ENCODE measurements at places on chromosomes 2 and 18. TPM values are rescaled to one million over a fixed set of nuclear protein-coding genes. Genes with fewer than 3 reads are reported as not detected.

The NAT8 gene
- not detected for total RNA-seq

DNA sequence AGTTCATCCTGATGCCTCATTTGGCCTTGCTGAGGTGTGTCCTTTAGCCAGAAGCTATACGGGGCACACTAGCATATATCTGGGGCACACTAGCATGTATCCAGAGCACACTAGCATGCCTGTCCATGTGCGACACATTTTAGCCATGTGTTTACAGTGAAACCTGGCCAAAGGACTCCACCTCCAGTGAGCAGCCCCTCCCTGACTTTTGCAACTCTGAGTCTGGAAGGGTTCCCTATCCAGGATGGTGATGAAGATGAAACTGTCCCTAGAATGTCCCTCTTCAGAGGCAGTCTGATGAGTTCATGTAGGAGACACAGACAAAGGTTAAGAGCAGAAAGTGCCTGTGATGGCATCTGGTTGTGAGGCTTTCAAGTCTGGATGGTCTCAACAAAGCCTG is 61.4 kb upstream of the LGALSL start:
- H3K27me3 ChIP-seq: no peaks in the 10 kb centered on the region
- no peak overlapping the region for H3K4me3 ChIP-seq
- no peaks in the 10 kb centered on the region for H3K36me3 ChIP-seq
- DNase-seq: no peak

GRCh38 chr2:195477996-195478382 is 179.0 kb upstream of the SLC39A10 start:
- H3K27ac ChIP-seq: no peak overlapping the region
- H3K4me3 ChIP-seq: no peak overlapping the region
- no peaks in the 10 kb centered on the region for H3K27me3 ChIP-seq
- H3K4me1 ChIP-seq: no peaks in the 10 kb centered on the region

- H3K27me3 ChIP-seq: no peaks in the 10 kb centered on the region
- H3K27ac ChIP-seq: peak overlapping the region; percentile 99
- H3K36me3 ChIP-seq: no peaks in the 10 kb centered on the region
Observed at GRCh38 chr2:69644506-69644979, 1.0 kb upstream of the AAK1 start.

- H3K4me1 ChIP-seq: peaks cover 38% of the 10 kb centered on the region
- H3K27me3 ChIP-seq: no peaks in the 10 kb centered on the region
- H3K27ac ChIP-seq: peak overlapping the region; percentile 64
- no peak for DNase-seq
- no peak overlapping the region for H3K4me3 ChIP-seq
Observed at GRCh38 chr2:113966832-113967231, 76.9 kb downstream of the ACTR3 start.

- DNase-seq: no peak
- H3K4me1 ChIP-seq: no peaks in the 10 kb centered on the region
- H3K27ac ChIP-seq: no peak overlapping the region
- no peaks in the 10 kb centered on the region for H3K27me3 ChIP-seq
- H3K36me3 ChIP-seq: peaks cover 21% of the 10 kb centered on the region
Observed at GRCh38 chr2:201484805-201485204, 33.3 kb downstream of the STRADB start.

- H3K4me1 ChIP-seq: no peaks in the 10 kb centered on the region
- no peaks in the 10 kb centered on the region for H3K36me3 ChIP-seq
- DNase-seq: no peak
Observed at GRCh38 chr2:166592750-166593149, 98.7 kb upstream of the SCN7A start.

GRCh38 chr2:207337234-207338219 is 171.8 kb upstream of the KLF7 start:
- no peaks in the 10 kb centered on the region for H3K27me3 ChIP-seq
- H3K27ac ChIP-seq: peak overlapping the region; percentile 86
- no peaks in the 10 kb centered on the region for H3K36me3 ChIP-seq
- H3K4me3 ChIP-seq: no peak overlapping the region
- DNase-seq: no peak

- DNase-seq: no peak
- H3K27me3 ChIP-seq: peaks cover 7% of the 10 kb centered on the region
- no peak overlapping the region for H3K4me3 ChIP-seq
- H3K36me3 ChIP-seq: no peaks in the 10 kb centered on the region
- H3K27ac ChIP-seq: no peak overlapping the region
- peaks cover 3% of the 10 kb centered on the region for H3K4me1 ChIP-seq
Observed at GRCh38 chr2:126994340-126994777, 95.7 kb downstream of the TEX51 start.

The ITPRIPL1 gene
- 2.3 TPM for total RNA-seq

- H3K4me3 ChIP-seq: no peak overlapping the region
- H3K27me3 ChIP-seq: no peaks in the 10 kb centered on the region
- H3K36me3 ChIP-seq: peaks cover 4% of the 10 kb centered on the region
- H3K27ac ChIP-seq: no peak overlapping the region
- H3K4me1 ChIP-seq: peaks cover 32% of the 10 kb centered on the region
Observed at GRCh38 chr18:79944746-79945117, 6.7 kb downstream of the SLC66A2 start.

The GAREM1 gene
- total RNA-seq: 10.9 TPM

- no peaks in the 10 kb centered on the region for H3K4me1 ChIP-seq
- no peaks in the 10 kb centered on the region for H3K27me3 ChIP-seq
- H3K4me3 ChIP-seq: no peak overlapping the region
- H3K36me3 ChIP-seq: no peaks in the 10 kb centered on the region
- H3K27ac ChIP-seq: no peak overlapping the region
Observed at GRCh38 chr2:20153131-20153851, 71.6 kb downstream of the SDC1 start.

The SLC19A3 gene
- 6.2 TPM for total RNA-seq

DNA sequence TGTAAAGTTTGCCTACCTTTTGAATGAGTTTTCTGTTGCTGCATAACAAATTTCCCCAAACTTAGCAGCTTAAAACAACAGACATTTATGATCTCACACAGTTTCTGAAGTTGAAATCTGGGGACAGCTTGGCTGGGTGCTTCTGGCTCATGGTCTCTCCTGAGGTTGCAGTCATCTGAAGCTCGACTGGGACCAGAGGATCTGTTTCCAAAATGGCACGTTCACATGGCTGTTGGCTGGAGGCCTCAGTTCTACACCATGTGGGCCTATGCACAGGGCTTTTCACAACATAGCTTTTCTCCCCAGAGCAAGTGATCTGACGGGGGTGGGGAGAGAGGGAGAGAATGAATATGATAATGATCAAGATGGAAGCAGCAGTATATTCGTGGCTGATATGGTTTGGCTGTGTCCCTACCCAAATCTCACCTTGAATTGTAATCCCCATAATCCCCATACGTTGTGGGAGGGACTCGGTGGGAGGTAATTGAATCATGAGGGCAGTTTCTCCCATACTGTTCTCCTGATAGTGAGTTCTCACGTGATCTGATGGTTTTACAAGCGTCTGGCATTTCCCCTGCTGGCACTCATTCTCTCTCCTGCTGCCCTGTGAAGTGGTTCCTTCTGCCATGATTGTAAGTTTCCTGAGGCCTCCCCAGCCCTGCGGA is 3.5 kb downstream of the RALB start:
- H3K36me3 ChIP-seq: no peaks in the 10 kb centered on the region
- no peak overlapping the region for H3K4me3 ChIP-seq
- H3K27me3 ChIP-seq: no peaks in the 10 kb centered on the region
- DNase-seq: no peak
- H3K27ac ChIP-seq: no peak overlapping the region
- peaks cover 20% of the 10 kb centered on the region for H3K4me1 ChIP-seq

Measured in left lung (tissue), 14 donors.